Naive thymus-derived CD8-positive, alpha-beta T cell (primary cell): ENCODE measurements at places on chromosomes 5 and 9.

- H3K4me3 ChIP-seq: no peak overlapping the region
- H3K4me1 ChIP-seq: no peaks in the 10 kb centered on the region
- no peak overlapping the region for H3K27ac ChIP-seq
- H3K36me3 ChIP-seq: no peaks in the 10 kb centered on the region
These were observed 49.1 kb upstream of the ANKRD55 start for GRCh38 chr5:56282216-56282615.

DNA sequence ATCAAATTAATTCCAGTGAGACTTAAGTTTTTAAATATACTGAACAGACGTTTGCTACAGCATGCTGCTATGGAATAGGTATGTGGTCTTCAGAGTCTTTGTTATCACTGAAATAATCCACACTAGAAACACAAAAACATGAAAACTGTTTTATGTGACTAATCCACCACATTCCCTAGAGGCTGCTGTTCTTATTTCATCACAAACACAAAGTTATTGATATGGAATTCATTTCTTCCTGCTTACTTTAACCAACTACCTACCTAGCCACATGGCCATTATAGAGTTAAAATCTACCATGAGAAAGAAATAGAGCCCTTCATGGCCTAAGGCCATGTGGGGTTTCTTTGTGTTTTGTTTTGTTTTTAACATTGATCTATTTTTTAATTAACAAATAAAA is 232.3 kb upstream of the PTGER4 start:
- H3K4me3 ChIP-seq: no peak overlapping the region
- DNase-seq: no peak
- peaks cover 10% of the 10 kb centered on the region for H3K36me3 ChIP-seq

GRCh38 chr5:83011985-83012384 is 65.2 kb downstream of the TMEM167A start:
- no peak overlapping the region for H3K4me3 ChIP-seq
- H3K27me3 ChIP-seq: no peaks in the 10 kb centered on the region
- H3K4me1 ChIP-seq: no peaks in the 10 kb centered on the region
- no peak for DNase-seq
- no peak overlapping the region for H3K27ac ChIP-seq

- H3K4me1 ChIP-seq: peaks cover 5% of the 10 kb centered on the region
- no peak overlapping the region for H3K27ac ChIP-seq
- H3K36me3 ChIP-seq: no peaks in the 10 kb centered on the region
- DNase-seq: no peak
- no peak overlapping the region for H3K4me3 ChIP-seq
These were observed 617.2 kb downstream of the PDE4D start for GRCh38 chr5:59276325-59276675.

DNA sequence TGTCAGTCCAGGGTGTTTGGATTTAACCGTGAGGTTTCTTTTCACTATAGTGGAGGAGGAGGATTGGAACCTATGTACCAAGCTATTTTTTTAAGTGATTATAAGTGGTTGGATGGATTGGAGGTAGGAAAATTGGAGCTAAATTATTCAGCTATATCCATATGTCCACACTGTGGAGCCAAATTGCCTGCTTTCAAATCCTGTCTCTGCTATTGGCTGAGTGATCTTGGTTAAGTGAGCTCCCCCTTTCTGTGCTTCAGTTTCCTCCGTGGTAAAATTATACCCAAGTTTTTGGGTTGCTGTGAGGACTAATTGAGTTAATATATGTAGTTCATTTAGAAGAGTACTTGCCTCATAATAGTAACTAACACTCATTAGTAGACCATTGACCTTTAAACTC is 2.5 kb downstream of the CENPP start:
- H3K4me3 ChIP-seq: no peak overlapping the region
- no peak for DNase-seq
- H3K27me3 ChIP-seq: no peaks in the 10 kb centered on the region
- H3K4me1 ChIP-seq: peaks cover 31% of the 10 kb centered on the region

GRCh38 chr5:114657342-114658130 is 295.7 kb downstream of the KCNN2 start:
- DNase-seq: no peak
- H3K27me3 ChIP-seq: no peaks in the 10 kb centered on the region
- H3K27ac ChIP-seq: no peak overlapping the region
- H3K36me3 ChIP-seq: no peaks in the 10 kb centered on the region
- H3K4me3 ChIP-seq: no peak overlapping the region

DNA sequence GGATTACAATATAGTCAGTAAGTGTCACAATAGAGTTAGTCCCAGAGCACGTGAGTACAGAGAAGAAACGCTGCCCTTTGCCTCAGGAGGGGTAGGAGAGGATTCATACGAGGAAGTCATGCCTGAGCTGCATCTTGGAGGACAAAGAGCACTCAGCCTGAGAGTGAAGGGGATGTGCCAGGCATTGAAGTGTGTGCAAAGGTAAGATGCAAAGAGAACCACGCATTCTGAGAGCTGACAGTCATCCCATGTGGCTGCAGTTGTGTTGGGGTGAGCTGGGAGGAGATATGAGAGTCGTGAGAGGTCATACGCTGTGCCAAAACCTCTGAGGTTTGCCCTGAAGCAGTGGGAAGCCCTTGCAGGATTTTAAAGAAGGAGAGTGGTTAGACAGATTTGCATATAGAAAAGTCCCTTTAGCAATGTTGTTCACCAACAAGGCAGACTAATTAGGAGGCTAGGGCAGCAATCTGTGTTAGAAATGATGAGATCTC is 97.5 kb downstream of the PIP5K1B start:
- H3K4me3 ChIP-seq: no peak overlapping the region
- no peak for DNase-seq
- no peaks in the 10 kb centered on the region for H3K36me3 ChIP-seq
- peaks cover 2% of the 10 kb centered on the region for H3K4me1 ChIP-seq
- no peaks in the 10 kb centered on the region for H3K27me3 ChIP-seq
- no peak overlapping the region for H3K27ac ChIP-seq

GRCh38 chr5:173888473-173889131 is 453 bp downstream of the CPEB4 start:
- peaks cover 2% of the 10 kb centered on the region for H3K36me3 ChIP-seq
- peak overlapping the region; percentile 98 for H3K27ac ChIP-seq
- no peaks in the 10 kb centered on the region for H3K27me3 ChIP-seq

GRCh38 chr5:143139585-143139984 is 263.9 kb downstream of the NR3C1 start:
- no peaks in the 10 kb centered on the region for H3K27me3 ChIP-seq
- H3K27ac ChIP-seq: no peak overlapping the region
- H3K36me3 ChIP-seq: no peaks in the 10 kb centered on the region
- no peak overlapping the region for H3K4me3 ChIP-seq

DNA sequence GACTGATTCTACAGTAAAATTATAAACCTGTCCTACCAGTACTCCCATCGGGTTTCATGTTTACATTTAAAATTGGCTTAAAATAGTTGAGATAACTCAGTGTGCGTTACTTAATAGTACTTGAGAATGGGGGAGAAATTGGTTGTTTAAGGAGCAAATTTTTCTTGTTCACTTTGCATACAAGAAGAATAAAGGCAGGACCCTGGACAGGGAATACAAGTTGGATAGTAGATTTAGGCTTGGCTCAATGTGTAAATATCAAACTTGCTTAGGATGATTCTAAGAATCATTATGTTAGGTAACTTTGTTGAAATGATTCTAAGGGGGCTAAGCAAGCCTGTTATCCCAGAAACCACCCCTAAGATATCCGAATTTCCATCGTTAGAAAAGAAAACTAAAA is 448.4 kb upstream of the TLE4 start:
- no peak overlapping the region for H3K27ac ChIP-seq
- DNase-seq: no peak
- H3K4me1 ChIP-seq: no peaks in the 10 kb centered on the region
- H3K27me3 ChIP-seq: no peaks in the 10 kb centered on the region

DNA sequence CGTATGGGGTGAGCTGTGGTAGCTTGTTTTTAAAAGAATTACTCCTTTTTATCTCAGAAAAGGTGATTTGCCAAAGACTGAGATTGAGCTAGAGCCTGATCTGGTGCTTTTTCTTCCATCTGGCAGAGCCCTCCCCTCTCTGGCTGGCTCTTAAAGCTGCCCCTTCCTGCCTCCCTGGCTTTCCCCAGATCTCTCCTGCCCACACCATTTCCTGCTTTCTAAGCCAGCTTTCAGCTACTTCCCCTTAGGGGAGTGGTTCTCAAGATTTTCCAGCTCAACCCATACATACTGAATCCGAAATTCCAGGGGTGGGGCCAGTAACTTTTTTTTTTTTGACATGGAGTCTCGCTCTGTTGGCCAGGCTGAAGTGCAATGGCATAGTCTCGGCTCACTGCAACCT is 4.8 kb upstream of the ACOT12 start:
- DNase-seq: no peak
- H3K27me3 ChIP-seq: peaks cover 33% of the 10 kb centered on the region
- H3K36me3 ChIP-seq: no peaks in the 10 kb centered on the region

DNA sequence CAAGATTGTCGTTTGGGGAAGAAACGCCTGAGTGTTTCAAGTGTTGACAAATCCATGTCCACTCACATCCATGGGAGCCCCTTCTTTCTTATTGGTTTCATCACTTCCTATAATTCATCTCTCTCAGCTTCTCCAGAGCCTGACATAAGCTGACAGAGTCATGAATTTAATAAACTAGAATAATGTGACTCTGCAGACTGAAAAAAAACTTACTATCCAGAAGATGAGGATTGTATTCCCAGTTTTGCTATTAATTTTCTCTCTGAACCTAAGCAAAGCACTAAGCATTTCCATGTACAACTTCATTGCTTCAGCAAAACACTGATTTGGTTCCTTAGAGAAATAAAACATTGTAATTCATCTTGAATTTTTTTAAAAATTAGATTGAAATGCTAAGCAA is 691.8 kb downstream of the MTRR start:
- no peaks in the 10 kb centered on the region for H3K4me1 ChIP-seq
- DNase-seq: no peak
- no peak overlapping the region for H3K4me3 ChIP-seq
- no peaks in the 10 kb centered on the region for H3K36me3 ChIP-seq
- H3K27me3 ChIP-seq: no peaks in the 10 kb centered on the region

GRCh38 chr5:82466986-82467561 is 188.9 kb upstream of the RPS23 start:
- H3K4me1 ChIP-seq: no peaks in the 10 kb centered on the region
- H3K27ac ChIP-seq: no peak overlapping the region
- H3K27me3 ChIP-seq: no peaks in the 10 kb centered on the region
- no peak for DNase-seq

DNA sequence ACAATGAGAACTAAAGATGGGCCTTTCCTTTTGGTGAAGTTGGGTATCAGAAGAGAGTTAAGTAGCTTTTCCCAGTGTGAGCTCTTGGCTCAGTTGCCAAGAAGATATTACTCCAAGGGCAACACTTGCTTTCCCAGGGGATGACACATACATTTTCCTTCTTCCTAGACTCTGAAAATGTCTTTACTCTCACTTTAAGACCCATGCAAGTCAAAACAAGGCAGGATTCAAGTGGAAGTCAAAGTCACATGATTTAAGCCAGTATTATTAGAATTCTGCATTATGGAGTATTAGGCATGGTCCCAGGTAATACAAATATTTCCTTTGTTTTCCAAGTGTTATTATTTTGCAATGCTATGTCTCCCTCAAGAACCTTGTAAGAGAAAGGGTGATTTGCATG is 175.1 kb downstream of the PPP2R2B start:
- no peak for DNase-seq
- H3K4me1 ChIP-seq: peaks cover 5% of the 10 kb centered on the region
- no peak overlapping the region for H3K4me3 ChIP-seq
- no peaks in the 10 kb centered on the region for H3K36me3 ChIP-seq
- no peaks in the 10 kb centered on the region for H3K27me3 ChIP-seq
- H3K27ac ChIP-seq: no peak overlapping the region

- H3K27me3 ChIP-seq: no peaks in the 10 kb centered on the region
- H3K4me3 ChIP-seq: no peak overlapping the region
- H3K27ac ChIP-seq: peak overlapping the region; percentile 74
These were observed 41.6 kb upstream of the RICTOR start for GRCh38 chr5:39115644-39116343.

- H3K4me1 ChIP-seq: no peaks in the 10 kb centered on the region
- DNase-seq: no peak
These were observed 36.9 kb upstream of the CXCL14 start for GRCh38 chr5:135615581-135616260.

GRCh38 chr5:98787131-98787719 is 13.8 kb downstream of the RGMB start:
- H3K27ac ChIP-seq: peak overlapping the region; percentile 79
- no peak for DNase-seq
- H3K4me3 ChIP-seq: no peak overlapping the region
- H3K27me3 ChIP-seq: no peaks in the 10 kb centered on the region
- H3K36me3 ChIP-seq: peaks cover 29% of the 10 kb centered on the region

GRCh38 chr9:120480707-120481106 is 99.3 kb downstream of the CDK5RAP2 start:
- H3K27ac ChIP-seq: no peak overlapping the region
- H3K36me3 ChIP-seq: peaks cover 81% of the 10 kb centered on the region
- H3K4me3 ChIP-seq: no peak overlapping the region
- no peak for DNase-seq
- H3K4me1 ChIP-seq: peaks cover 3% of the 10 kb centered on the region

DNA sequence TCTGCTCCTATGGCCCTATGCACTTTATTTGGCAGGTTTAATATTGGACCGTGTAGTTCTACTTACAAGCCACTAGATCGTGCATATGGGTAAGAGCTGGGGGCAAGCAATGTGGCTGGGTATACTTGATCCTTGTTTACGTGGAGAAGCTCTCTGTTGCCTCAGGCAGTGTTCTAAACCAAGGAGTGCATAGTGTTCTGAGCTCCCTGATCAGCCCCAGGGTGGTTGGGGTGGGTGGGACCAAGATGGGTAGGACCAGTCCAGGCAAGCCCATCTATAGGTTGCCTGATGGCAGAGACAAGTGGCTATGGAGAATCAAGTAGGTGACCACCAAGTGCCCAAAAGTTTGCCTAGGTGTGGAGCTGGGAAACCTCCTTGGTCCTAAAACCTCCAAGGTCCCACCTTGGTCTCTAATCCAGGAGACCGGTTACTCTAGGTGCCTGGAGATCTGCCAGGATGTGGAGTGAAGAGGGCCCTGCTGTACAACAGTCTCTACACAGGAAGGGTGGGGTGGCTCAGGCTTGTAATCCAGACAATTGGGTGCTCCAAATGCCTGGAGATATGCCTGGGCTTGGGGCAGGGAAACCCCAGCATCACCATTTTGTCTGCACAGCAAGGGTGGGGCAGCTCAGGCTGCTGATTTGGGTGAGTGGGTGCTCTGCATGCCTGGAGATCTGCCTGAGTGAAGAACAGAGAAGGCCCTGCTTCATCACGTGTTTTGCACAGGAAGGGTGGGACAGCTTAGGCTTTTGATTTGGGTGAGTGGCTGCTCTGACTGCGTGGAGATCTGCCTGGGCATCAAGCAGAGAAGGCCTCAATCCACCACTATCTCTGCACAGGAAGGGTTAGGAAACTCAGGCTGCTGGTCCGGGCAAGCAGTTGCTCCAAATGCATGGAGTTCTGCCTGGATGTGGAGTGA is 659.8 kb downstream of the TLE4 start:
- no peaks in the 10 kb centered on the region for H3K27me3 ChIP-seq
- no peaks in the 10 kb centered on the region for H3K4me1 ChIP-seq
- no peak overlapping the region for H3K27ac ChIP-seq
- no peaks in the 10 kb centered on the region for H3K36me3 ChIP-seq
- no peak overlapping the region for H3K4me3 ChIP-seq
- no peak for DNase-seq

GRCh38 chr9:115234094-115234493 is 116.1 kb upstream of the TNC start:
- no peaks in the 10 kb centered on the region for H3K4me1 ChIP-seq
- H3K27me3 ChIP-seq: peaks cover 44% of the 10 kb centered on the region
- H3K36me3 ChIP-seq: no peaks in the 10 kb centered on the region

- DNase-seq: no peak
- peaks cover 2% of the 10 kb centered on the region for H3K4me1 ChIP-seq
- no peaks in the 10 kb centered on the region for H3K27me3 ChIP-seq
- no peak overlapping the region for H3K27ac ChIP-seq
- H3K4me3 ChIP-seq: no peak overlapping the region
These were observed 255.4 kb downstream of the GOLPH3 start for GRCh38 chr5:31918739-31919138.
